ENCODE measurements at places on chromosomes 13 and 19. TPM values are rescaled to one million over a fixed set of nuclear protein-coding genes. Genes with fewer than 3 reads are reported as not detected.

GRCh38 chr13:31997641-31998040, 33.9 kb upstream of the FRY start:
- H3K4me1 ChIP-seq: peaks cover 8% of the 10 kb centered on the region
- no peak for DNase-seq
- no peaks in the 10 kb centered on the region for H3K27me3 ChIP-seq
- no peak overlapping the region for H3K27ac ChIP-seq

DNA sequence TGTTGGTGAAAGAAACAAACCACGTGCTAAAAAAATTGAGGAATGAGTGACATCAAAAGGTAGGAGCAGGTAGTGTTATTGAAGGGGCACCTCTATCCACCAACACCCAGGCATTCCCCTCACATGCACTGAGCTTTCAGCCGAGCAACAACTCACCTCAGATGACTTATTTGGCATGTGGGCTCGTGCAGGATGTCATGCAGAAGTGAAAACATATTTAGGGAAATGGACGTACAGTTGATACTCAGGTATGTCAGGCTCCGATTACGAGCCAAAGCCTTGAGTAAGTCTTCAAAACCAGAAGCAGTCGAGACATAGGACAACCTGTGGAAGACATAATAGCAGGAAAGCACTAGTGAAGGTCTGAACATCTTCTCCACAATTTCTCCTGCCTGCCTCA, 30.4 kb downstream of the NLRP11 start:
- H3K27me3 ChIP-seq: peaks cover 11% of the 10 kb centered on the region
- DNase-seq: no peak
- no peak overlapping the region for H3K27ac ChIP-seq
- no peaks in the 10 kb centered on the region for H3K4me1 ChIP-seq
- no peaks in the 10 kb centered on the region for H3K36me3 ChIP-seq

- H3K4me3 ChIP-seq: no peak overlapping the region
- DNase-seq: no peak
- peaks cover 58% of the 10 kb centered on the region for H3K4me1 ChIP-seq
- no peaks in the 10 kb centered on the region for H3K27me3 ChIP-seq
- H3K36me3 ChIP-seq: peaks cover 3% of the 10 kb centered on the region
- no peak overlapping the region for H3K27ac ChIP-seq
Observed at GRCh38 chr19:44865196-44865767, 19.2 kb downstream of the NECTIN2 start.

GRCh38 chr13:112056739-112057438, 10.1 kb upstream of the SOX1 start:
- H3K27me3 ChIP-seq: peaks cover 6% of the 10 kb centered on the region
- no peak overlapping the region for H3K4me3 ChIP-seq
- H3K4me1 ChIP-seq: no peaks in the 10 kb centered on the region
- no peak for DNase-seq
- H3K27ac ChIP-seq: no peak overlapping the region
- H3K36me3 ChIP-seq: no peaks in the 10 kb centered on the region

DNA sequence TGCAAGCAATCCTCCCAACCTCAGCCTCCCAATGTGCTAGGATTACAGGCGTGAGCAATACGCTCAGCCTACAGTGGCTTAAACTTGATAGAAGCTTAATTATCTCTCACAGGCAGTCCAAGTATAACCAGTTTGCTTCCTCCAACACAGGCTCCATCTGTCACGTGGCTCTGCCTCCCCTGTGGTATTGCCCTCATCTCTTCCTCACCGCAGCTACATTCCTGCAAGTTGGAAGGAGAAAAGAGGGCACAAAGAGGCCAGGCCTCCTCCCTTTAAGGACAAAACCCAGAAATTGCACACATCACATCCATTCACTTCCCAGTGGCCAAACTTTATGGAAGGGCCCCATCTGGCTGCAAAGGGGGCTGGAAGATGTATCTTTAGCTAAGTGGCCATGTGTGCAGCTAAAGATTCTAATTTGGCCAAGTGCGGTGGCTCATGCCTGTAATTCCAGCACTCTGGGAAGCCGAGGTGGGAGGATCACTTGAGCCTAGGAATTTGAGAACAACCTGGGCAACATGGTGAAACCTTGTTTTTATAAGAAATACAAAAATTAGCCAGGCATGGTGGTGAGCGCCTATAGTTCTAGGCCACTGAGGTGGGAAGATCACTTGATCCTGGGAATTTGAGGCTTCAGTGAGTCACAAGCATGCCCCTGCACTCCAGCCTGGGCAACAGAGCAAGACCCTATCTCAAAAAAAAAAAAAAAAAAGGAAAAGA, 3.1 kb upstream of the SDHAF1 start:
- H3K4me3 ChIP-seq: no peak overlapping the region
- no peak for DNase-seq
- H3K36me3 ChIP-seq: no peaks in the 10 kb centered on the region
- peaks cover 34% of the 10 kb centered on the region for H3K4me1 ChIP-seq

- no peaks in the 10 kb centered on the region for H3K27me3 ChIP-seq
- no peak overlapping the region for H3K4me3 ChIP-seq
- H3K27ac ChIP-seq: no peak overlapping the region
- H3K36me3 ChIP-seq: no peaks in the 10 kb centered on the region
Observed at GRCh38 chr13:102399791-102400674, 1.8 kb downstream of the FGF14 start.

DNA sequence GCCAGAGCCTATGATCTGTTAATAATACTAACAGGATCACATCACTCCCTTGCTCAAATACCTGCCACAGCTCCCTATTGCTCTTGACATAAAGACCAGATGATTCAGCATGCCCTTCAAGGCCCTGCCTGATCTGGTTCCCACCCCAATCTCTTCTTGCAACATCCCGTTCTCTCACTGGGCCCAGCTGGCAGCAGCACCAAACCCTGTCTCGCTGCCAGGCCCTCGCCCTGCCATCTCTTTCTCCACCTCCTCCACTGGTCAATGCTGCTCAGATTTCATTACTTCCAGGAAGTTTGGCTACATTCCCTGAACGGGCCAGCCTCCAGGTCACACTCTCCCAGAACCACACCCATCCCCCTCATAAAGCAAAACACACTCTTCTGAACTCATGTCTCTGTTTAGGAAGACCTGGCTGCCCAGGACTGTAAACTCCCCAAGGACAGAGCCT, 8.6 kb upstream of the BCAT2 start:
- H3K4me3 ChIP-seq: no peak overlapping the region
- H3K4me1 ChIP-seq: peaks cover 48% of the 10 kb centered on the region
- no peaks in the 10 kb centered on the region for H3K27me3 ChIP-seq
- no peak for DNase-seq
- H3K27ac ChIP-seq: no peak overlapping the region
- no peaks in the 10 kb centered on the region for H3K36me3 ChIP-seq

- no peak overlapping the region for H3K4me3 ChIP-seq
- H3K4me1 ChIP-seq: peaks cover 28% of the 10 kb centered on the region
- H3K27ac ChIP-seq: no peak overlapping the region
- no peak for DNase-seq
- no peaks in the 10 kb centered on the region for H3K27me3 ChIP-seq
Observed at GRCh38 chr19:14369399-14370168, 11.7 kb upstream of the ADGRE5 start.

GRCh38 chr19:33204136-33204973, 10.2 kb downstream of the LRP3 start:
- H3K4me1 ChIP-seq: peaks cover 4% of the 10 kb centered on the region
- H3K4me3 ChIP-seq: no peak overlapping the region
- no peak overlapping the region for H3K27ac ChIP-seq
- peaks cover 31% of the 10 kb centered on the region for H3K36me3 ChIP-seq

MTUS2 gene
- total RNA-seq: not detected

C19orf73 gene
- 0.80 TPM for total RNA-seq

TTYH1 gene
- 10.6 TPM for total RNA-seq

FOXA3 gene
- total RNA-seq: 29.8 TPM

UBE2L5 gene
- 0.22 TPM for total RNA-seq

PABPC3 gene
- 0.06 TPM for total RNA-seq

GADD45B gene
- total RNA-seq: 4.6 TPM

C19orf85 gene
- not detected for total RNA-seq

ZNF547 gene
- total RNA-seq: 2.1 TPM

ZNF229 gene
- 0.11 TPM for total RNA-seq

All from HepG2 (cell line).